PC-3 (cell line): ENCODE measurements at places on chromosomes 12 and 14. TPM values are rescaled to one million over a fixed set of nuclear protein-coding genes. Genes with fewer than 3 reads are reported as not detected.

DNA sequence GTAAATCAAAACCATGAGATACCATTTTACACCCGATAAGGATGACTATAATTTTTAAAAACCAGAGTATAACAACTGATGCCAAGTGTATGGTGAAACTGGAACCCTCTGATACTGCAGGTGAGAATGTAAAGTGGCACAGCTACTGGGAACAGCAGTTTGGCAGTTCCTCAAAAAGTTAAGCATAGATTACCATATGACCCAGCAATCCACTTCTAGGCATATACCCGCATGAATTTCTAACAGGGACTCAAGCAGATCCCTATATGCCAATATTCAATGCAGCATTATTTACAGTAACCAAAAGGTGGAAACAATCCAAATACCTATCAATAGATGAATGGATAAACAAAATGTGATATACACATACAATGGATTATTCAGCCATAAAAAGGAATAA is 57.4 kb downstream of the BAZ1A start:
- DNase-seq: no peak

DNA sequence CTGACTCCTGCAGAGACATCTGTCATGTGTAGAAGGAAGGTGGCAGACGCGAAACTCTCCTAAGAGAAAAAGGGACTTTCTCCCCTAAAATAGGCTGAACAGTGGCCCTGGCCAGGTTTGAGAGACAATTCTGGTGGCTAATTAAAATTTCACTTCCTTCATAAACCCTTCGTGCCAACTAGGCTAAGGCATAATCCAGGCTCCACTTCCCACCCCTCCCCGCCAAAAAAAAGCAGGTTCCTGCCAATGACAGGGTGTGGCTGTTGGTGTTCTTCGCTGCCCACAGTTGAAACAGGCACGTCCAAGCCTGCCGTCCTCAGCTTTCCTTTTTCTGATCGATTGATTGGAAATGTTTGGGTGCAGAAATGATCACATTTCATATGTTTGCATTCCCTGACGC is 144.6 kb downstream of the GCH1 start:
- no peak for DNase-seq

- no peak for DNase-seq
These were observed 504.6 kb downstream of the NRXN3 start for GRCh38 chr14:78674820-78675219.

DNA sequence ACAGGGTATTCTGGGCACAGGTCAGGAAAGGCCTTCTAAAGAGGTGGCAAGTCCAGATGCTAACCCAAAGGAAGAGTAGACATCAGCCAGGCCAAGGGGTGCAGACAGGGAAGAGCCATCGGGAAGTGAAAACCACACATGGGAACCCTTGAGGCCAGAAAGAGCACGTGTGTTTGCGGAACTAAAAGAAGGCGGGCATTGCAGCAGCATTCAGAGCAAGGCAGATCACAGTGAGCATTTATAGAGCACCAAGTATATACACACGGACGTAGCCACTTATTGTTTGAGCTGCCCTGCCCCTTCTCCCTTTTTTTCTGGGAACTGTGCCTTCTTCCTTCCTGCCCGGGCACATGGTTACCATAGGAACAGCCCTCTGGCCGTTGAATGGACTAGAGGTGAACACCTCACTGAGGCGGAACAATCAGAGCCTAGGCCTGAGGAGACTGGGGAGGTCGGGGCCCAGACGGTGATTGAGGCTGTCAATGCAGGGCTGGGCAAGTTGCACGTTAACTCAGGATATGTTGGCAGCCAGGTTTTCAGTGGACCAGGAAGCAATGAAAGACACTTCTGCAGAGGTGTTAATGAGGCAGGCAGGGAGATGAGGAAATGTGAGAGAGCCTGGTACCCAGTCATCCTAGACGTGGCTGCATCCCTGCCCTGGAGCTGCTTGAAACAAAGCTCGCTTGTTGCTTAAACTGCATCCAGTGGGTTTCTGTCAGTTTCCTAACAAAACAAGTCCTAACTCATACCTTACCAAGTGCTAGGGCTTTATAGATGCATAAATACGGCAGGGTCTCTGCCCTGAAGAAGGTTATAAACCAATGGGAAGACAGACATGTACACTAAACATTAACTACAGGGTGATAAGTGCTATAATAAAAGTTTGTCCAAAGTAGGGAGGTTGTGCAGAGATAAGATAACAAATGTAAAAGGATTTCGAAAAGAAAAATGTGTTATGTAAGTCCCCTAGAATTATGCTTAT is 34.2 kb downstream of the MOAP1 start:
- DNase-seq: peak; percentile 16

GRCh38 chr12:114152890-114153289 is 186.8 kb upstream of the RBM19 start:
- peak; percentile 66 for DNase-seq

DNA sequence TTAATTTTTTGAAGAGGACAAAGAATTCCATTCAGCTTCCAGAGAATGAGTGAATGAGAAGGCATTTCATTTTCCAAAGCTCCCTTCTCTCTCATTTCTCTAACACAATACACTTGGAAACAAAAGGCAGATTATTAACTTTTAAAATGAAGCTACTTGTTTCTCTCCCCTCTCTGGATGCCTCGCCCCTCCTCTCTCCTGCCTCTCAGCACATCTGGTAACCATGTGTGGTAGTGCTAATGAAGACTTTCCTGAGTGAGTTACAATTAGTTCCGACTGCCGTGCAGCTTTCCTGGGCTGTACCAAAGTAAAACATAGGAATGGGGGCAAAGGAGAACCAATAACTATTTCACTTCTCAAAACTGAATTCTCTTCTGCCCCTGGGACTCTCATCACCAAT is 84.7 kb upstream of the SOX5 start:
- DNase-seq: no peak

GRCh38 chr14:100426314-100426713 is 103.2 kb downstream of the SLC25A47 start:
- DNase-seq: no peak

GRCh38 chr12:29148911-29149690 is at the start of gene FAR2:
FAR2 (plus strand) TSS chr12:29149278; CDS start chr12:29270450, 121,172 bp downstream.
- peak; percentile 69 for DNase-seq

GRCh38 chr12:8831116-8831515 is 8.7 kb downstream of the A2ML1 start:
- no peak for DNase-seq

The CDC42BPB gene
- total RNA-seq: 73.0 and 89.2 TPM in 2 replicates

The INHBE gene
- not detected in 2 replicates for total RNA-seq
